ENCODE measurements at places on chromosomes 3 and 15.

DNA sequence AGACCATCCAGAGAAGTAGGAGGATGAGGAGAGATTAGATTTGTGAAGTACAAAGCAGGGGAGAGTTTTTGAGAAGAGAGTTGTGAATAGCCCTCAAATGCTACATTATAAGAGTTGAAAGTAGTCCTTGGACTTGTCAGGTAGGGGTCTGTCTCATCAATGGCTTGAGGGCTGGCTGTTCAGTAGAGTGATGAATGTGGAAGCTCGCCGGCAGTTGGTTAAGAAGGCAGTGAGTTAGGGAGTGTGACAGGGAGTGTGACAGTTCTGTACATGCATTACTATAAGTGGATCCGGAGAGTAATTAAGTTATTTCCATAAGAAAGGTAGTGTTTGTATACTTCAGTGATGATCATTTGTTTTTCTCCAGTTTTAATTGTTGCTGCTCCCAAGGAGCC lies 32.5 kb downstream of the SLMAP start:
- no peak for DNase-seq

DNA sequence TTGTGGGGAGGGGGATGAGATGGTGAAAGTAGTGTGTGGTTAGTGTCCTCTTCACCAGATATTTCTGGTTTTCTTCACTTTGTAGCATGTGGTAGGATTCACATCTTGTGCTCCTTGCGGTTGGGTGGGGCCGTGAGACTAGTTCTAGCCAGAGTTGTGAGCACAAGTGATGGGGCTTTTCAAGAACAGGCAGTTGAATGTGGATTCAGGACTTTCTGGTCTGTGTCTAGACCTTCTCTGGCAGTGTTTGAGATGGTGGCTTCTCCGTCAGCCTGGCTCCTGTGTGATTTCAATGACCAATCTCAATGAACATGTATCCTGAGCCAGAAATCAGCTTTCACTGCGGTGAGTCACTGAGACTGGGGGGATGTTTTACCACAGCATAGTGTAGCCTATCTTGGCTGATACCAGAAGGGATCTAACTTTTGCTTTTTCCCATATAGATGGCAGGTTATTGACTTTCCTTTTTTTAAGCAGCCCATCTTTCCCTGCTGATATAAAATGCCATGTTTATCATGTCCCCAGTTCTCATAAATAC lies 82.6 kb downstream of the RPLP1 start:
- no peak for DNase-seq

DNA sequence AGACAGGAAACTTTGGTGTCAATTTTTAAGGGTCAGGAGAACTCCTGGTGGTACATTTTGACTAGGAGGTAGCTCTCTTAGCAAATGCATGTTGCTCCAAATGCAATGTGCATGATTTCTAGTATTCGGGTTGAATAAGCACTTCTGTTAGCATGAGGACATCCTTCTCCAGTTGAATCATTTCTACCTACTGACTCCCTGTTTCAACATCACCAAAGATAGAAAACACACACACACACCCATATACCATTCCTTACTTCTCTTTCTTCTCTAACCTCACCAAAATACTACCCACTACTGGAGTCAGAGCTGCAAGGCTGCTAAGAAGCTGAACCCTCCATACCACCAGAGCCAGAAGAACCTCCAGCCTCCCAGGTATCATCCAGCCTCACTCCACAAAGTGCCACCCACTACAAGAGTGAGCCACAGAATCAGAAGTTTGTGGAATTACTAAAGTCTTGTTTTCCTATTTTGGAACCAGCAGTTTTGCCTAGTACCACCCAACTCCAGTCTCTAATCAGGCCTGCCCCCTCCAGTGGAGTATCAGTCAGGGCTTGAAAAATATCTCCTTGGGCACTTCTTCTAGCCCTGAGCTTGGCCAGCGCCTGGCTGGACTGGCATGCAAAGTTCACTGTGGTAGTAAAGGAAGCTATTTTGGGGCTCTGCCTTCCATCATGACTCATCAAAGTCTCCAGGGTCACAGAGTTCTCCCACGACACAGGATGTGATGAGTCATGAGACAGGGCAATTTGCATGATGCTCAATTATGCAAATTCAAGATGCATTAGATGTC lies 110.3 kb downstream of the CYP19A1 start:
- no peak for DNase-seq

DNA sequence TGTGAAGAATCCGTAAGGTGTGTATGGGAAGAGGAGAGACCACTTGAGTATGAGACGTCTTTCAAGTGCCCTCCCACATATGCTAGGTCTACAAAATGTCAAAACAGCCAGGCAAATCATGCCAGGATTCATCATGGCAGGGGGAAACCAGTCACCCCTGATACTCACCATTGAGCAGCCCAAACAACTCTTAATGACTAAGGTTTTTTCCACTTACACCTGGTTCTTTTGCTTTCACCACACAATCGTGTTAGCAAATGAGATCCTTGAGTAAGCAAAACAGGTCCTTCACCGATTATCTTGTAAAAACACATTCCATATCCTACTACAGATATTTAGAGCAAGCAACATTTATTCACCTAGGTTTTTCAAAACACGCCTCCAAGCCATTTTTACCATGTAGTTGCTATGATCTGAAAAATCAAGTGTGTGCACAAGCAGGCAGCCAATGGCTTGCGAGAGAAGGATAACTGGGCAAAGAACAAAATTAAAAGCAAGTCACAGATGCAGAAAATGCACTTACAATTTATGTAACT lies 177.5 kb upstream of the LPP start:
- no peak for DNase-seq

- no peak for DNase-seq
Measured at GRCh38 chr3:81245043-81245442, 516.4 kb downstream of the GBE1 start.

DNA sequence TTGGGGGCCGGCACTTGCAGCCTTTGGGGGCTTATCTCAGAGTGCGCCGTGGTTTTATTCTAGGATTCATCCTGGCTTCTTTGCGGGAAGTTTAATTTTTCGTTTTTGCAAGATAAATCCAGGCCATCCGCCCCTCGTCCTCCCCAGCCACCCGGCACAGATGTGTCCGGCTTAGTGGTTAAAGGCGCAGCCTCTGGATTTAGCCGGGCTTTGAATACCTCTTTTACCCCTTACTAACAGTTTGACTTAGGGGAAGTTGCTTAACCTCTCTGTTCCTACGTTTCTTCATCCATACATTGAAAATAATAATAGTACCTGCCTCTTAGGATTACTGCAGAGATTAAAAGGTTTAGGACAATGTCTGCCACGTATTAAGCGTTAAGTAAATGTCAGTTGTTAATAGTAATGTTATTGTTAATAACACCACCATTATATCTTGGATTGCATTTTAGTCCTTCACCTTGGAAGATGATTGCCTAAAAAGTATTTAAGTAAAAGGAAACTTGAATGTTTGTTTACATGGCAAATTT lies 714 bp downstream of the ECT2 start:
- DNase-seq = no peak

GRCh38 chr3:196684548-196685407 lies 27.3 kb downstream of the CEP19 start:
- peak; percentile 43 for DNase-seq

DNA sequence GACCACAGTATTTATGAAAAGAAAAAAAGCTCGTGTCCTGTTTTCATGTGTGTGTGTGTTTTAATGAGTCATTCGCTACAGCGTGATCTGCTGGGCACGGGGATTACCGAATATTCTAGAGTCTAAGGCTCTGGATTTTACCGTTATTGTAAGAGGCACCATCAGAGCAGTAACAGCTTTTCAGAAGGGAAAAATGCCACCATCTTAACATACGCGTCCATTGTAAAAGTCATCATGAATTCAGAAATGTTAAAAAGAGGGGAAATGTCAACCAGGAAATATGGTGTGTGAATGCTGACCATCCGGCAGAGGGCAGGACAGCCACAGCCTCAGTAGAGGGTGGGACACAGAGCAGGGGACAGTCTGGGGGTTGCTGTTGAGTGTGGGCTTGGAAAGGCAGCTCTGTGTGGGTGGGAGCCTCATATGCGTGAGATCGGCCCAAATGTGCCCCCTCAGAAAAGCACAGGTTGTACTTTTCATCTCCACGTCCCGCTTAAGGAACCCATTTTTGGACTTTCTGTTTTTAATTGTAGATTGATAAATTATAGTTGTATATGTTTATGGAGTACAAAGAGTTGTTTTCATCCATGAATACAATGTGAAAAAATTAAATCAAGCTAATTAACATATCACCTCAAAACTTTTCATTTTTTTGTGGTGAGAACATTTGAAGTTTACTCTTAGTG lies 69.6 kb downstream of the ASB7 start:
- no peak for DNase-seq

GRCh38 chr15:64870353-64870752 lies 28.6 kb downstream of the PLEKHO2 start:
- no peak for DNase-seq

GRCh38 chr15:38072348-38073177 lies 138.1 kb downstream of the TMCO5A start:
- DNase-seq = peak; percentile 5

DNA sequence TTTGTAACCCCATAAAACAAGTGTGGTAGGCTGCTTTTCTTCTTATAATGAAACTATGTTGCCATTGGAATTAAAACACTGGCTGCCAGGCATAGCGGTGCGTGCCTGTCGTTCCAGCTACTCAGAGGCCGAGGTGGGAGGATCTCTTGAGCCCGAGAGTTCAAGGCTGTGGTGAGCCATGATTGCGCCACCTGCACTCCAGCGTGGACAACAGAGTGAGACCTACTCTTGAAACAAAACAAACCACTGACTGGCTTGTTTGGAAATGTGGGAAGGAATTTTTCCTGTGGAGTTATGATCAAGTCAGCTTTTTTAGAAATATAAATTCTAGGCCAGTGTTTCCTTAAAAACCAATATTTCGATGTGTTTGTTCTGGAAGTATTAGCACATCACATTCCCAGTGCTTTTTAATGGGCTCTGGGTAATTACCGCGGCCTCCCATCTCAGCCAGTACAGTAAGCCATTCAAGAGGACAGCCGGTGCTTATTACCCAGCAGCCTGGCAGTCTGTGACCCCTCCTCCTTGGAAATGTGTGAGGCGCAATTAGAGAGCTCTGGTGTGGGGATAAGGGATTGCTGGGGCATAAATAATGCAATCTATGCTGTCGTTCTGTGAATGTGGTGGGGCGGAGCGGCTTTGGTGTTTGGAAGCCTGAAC lies 58.3 kb upstream of the TRAK1 start:
- DNase-seq = no peak

GRCh38 chr15:31302778-31303725 lies 23.6 kb upstream of the KLF13 start:
- no peak for DNase-seq

- no peak for DNase-seq
Measured at GRCh38 chr15:64045101-64045435, 1.2 kb downstream of the DAPK2 start.

DNA sequence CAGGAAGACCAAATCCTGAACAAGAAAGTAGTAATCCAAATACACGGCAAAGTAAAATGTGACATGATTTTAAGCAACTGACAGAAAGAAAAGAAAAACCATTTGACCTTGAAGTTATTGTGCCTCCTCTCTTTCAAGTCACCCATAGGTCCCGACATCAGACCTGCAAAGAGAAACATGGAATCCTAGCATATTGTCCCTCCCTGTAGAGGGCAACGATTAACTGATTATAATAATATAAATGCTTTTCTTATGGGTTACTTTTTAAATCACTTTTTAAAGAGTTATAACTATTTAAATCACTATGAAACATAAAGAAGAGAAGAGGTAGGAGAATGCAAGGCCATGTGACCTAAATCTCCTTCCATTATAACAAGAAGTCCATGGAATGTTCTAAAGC lies 143.2 kb upstream of the LIPC start:
- no peak for DNase-seq

GRCh38 chr15:32739522-32740063 lies 21.8 kb downstream of the GREM1 start:
- DNase-seq = no peak

All from stimulated activated CD8-positive, alpha-beta memory T cell treated with anti-CD3 and anti-CD28 coated beads, Interleukin-4, amount 100 ng/mL, for 1 hour (primary cell).